Neural crest cell (in vitro differentiated cells): ENCODE measurements at places on chromosomes 7 and 10. TPM values are rescaled to one million over a fixed set of nuclear protein-coding genes. Genes with fewer than 3 reads are reported as not detected.

Gene SFTPA1
- total RNA-seq = not detected in 2 replicates

Gene PURB
- total RNA-seq = 26.2 and 27.3 TPM in 2 replicates

DNA sequence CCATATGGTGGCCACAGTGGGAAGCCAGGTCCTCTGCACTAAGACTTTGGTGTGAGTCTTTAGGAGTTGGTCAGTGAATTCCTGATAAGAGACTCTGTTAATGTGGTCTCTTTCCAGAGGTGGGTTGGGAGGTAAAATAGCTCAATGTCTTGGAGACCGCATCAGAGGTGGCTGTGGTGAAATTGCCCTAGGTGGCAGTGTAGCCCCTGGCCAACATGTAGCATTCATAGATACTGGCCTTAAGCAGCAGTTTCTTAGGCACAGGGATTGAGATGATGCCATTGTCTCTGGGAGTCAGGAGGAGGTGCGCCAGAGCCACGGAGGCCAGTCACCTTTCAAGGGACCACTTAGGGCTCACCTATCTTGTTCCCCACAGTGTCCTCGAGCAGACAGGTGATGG lies 202.8 kb downstream of the CREB5 start:
- no peak for DNase-seq

- DNase-seq = no peak
These were observed 27.4 kb upstream of the HSPA12A start for GRCh38 chr10:116769791-116770190.

- DNase-seq = no peak
These were observed 35.6 kb downstream of the VPS41 start for GRCh38 chr7:38873433-38873832.

Gene TRA2A
- total RNA-seq = 120 and 132 TPM in 2 replicates

Gene CPA4
- 0.41 and 0.72 TPM in 2 replicates for total RNA-seq

DNA sequence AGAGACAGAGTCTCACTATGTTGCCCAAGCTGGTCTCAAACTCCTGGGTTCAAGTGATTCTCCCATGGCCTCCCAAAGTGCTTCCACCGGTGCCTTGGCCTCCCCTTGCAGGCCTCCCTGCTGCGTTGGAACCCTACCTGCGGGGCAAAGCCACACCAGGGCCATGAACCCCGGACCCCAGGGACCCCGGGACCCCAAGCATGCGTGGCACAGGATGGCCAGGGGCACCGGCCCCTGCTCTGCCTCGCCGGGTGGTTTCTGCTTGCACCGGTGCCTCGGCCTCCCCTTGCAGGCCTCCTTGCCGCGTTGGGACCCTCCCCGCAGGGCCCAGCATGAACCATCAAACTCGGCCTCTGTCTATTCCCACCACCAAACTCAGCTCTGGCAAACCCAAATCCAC lies 301.0 kb upstream of the NPVF start:
- DNase-seq = no peak

Gene CHAT
- 2.7 and 3.3 TPM in 2 replicates for total RNA-seq

- no peak for DNase-seq
These were observed 562.3 kb upstream of the COBL start for GRCh38 chr7:51878865-51879264.

Gene SNX10
- total RNA-seq = 5.0 and 5.4 TPM in 2 replicates

DNA sequence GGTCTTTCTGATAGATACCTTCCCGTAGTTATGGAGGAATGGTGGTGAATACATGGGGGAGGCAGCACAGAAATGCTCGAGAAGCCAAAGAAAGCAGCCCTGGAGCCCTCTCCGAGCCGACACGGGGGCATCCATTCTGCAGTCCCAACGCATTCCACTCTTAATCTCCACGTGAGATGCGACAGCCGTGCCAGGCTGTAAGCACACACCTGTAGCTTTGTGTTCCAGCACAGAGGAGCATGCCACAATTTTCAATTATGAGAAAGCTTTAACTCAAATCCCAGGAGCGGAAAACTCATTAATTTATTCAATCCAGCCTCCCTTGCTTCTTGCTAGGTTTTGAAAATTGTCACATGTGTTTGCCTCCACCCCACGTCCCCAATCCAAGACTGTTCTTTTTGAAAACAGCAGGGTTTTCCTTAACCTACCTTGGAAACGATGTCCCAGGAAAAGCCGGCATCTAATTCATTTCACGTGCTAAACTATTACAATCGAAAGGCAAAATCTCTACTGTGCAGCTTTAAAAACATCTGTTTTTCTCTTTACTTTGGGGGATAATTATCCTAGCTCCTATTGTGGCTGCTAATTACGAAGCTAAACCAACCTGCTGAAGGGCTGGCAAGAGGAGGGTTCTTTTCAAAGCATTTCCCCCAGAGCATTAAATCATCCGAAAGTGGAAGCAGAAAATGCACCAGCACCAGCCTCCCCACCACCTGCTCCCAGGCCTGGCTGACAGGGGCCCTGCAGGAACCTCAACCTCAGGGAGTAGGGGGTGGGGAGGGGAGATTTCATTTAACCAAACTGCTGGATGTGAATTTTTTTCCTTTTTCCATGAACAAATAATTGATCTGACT lies 56.0 kb upstream of the CHST15 start:
- no peak for DNase-seq

- DNase-seq = no peak
These were observed 15.8 kb downstream of the PLAC9 start for GRCh38 chr10:80148166-80148805.

DNA sequence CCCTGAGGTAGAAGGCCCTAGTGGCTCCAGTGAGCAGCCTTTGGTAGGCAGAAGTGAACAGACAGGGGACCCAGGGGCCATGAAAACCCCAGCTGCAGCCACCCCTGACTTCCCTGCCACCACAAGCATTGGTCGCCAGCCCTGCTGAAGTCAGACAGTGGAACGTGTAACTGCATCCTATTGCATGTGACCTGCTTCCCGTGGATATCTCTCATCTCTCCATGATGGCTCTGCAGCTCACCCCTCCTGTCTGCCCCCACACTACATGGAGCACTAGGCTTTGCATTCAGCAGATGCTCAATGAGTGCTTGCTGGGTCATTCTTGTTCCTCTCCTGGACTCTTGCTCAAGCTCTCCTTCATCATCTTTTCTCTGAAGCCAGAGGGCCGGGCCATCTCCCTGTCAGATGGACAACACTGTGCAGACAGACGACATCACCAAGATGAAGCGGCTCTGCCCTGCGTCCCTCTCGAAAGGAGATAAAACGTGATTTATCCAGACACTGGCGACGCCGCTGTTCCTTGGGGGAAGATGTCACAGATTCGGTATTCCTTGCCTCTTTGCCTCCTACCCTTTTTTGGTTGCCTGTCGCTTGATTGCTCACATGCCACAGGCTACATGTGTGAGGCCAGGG lies 117.5 kb downstream of the SH3PXD2A start:
- no peak for DNase-seq

Gene CYP3A5
- total RNA-seq = not detected in 2 replicates

- DNase-seq = no peak
These were observed 10.3 kb downstream of the TECPR1 start for GRCh38 chr7:98241674-98242241.

GRCh38 chr10:126561921-126562680 lies 108.4 kb downstream of the C10orf90 start:
- DNase-seq = no peak

GRCh38 chr10:32381165-32381564 lies 34.2 kb upstream of the EPC1 start:
- no peak for DNase-seq

Gene ANKRD1
- total RNA-seq = not detected in 2 replicates

DNA sequence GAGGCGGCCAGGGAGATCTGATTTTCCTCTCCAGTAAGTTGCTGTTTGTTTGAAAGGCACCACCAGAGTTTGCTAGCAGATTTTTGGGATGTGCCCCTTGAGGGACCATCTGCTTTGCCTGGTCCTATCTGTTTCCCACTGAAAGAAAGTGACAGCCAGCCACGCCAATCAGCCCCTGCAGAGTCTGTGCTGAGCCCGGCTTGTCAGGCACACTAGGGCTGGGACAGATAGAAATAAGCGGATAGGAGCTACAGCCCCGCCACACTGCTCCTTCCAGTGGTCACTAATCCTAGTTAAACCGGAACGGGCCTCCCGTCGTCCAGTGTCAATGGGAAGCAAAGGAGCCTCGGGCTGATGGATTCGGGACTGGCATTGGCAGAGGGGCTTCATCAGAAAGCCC lies 161.9 kb upstream of the PRR15 start:
- DNase-seq = no peak

GRCh38 chr10:89515031-89515841 lies 20.2 kb downstream of the SLC16A12 start:
- DNase-seq = no peak

- DNase-seq = no peak
These were observed 12.2 kb downstream of the BLNK start for GRCh38 chr10:96259150-96259549.

DNA sequence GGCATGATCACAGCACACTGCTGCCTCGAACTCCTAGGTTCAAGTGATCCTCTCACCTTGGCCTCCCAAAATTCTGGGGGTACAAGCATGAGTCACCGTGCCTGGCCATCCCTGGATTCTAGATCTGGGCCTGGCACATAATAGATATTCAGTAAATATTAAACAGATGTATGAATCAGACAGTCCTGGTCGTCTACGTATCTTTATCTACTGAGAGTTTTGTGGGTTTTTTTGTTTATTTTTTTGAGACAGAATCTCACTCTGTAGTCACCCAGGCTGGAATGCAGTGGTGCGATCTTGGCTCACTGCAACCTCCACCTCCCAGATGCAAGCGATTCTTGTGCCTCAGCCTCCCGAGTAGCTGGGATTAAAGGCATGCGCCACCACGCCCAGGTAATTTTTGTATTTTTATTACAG lies 24.3 kb upstream of the ITGB1 start:
- DNase-seq = no peak

DNA sequence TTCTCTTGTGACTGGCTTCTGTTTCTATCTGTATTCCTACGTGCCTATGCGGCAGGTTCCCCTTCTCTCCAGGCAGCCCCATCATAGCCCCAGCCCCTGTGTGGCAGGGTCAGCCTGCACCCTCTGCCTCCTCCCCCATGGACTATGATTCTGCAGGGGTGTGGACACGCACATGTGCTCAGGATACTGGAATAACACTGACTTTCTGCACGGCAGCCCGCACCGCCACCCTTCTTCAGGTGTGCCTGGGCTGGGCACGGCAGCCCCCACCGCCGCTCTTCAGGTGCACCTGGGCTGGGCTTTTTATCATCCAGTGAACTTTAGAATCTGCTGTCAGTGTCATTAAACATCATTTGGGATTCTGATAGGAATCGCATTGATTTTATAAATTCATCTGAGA lies 202.6 kb upstream of the PPP2R2D start:
- DNase-seq = no peak

GRCh38 chr7:136940917-136941316 lies 72.5 kb downstream of the CHRM2 start:
- no peak for DNase-seq

- DNase-seq = no peak
These were observed 22.2 kb downstream of the MGAM2 start for GRCh38 chr7:142133731-142134148.

Gene GJD4
- not detected in 2 replicates for total RNA-seq

GRCh38 chr7:126818393-126819196 lies 434.1 kb downstream of the GRM8 start:
- DNase-seq = no peak

GRCh38 chr7:101108961-101109360 lies 17.9 kb upstream of the SERPINE1 start:
- DNase-seq = no peak

DNA sequence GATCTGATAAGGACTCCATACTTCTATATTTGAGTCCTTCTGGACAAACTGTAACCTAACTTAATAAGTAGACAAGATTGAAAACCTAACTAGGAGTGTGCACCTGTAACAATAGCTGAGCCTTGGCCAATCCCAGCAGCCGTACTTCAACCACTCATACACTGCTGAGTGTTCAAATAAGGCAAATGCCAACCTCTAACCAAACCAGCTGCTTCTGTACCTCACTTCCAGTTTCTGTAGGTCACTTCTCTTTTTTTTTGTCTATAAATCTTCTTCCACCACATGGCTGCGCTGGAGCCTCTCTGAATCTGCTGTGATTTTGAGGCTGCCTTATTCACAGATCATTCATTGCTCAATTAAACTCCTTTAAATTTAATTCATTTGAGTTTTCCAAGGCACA lies 753.2 kb downstream of the DNAJB9 start:
- DNase-seq = no peak

DNA sequence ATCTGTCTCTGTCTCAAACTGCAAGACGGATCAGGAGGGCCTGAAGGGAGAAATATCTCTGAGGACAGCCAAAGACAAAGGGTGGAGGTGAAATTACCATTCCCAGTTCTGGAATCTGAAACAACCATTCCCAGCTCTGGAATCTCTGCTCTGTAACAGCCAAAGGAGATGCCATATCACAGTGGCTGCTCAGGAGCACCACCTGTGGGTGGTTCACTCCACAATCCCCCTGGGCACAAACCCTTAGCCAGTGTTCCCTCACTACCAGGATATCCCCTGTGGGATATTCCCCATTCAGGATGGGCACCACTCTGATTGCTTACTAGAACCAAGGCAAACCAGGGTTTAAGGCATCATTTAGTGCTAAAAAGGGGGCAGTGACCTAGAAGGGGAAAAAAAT lies 199.0 kb downstream of the HTR7 start:
- DNase-seq = no peak

GRCh38 chr7:37441816-37442215 lies 6.8 kb downstream of the ELMO1 start:
- DNase-seq = no peak

Gene SLC26A5
- total RNA-seq = not detected in 2 replicates

- DNase-seq = no peak
These were observed 142.1 kb downstream of the HGF start for GRCh38 chr7:81627536-81628287.

DNA sequence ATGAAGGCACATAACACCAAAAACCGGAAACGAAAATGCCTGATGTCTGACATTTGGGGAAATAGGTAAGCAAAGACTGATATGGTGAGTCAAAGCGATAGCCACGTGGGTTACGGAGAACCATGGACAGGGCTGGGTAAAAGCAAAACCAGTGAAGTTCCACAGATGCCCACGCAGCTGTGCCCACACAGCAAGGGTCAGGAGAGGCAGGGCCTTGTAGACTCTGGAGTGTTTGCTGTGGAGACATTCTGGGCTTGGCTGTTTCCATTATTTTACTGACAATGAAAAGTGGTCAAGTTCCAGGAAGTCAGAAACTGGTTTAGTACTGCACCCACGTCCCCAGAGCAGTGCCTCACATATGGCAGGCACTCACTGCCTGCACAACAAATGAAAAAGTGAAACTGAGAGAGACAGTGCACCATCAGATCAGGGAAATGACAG lies 148.7 kb downstream of the ZMYND11 start:
- no peak for DNase-seq

Gene CADPS2
- total RNA-seq = 3.1 and 3.7 TPM in 2 replicates
